ENCODE measurements at places on chromosomes 1 and 21.

- no peak for DNase-seq
These were observed 37.9 kb upstream of the PDC start for GRCh38 chr1:186498695-186499389.

DNA sequence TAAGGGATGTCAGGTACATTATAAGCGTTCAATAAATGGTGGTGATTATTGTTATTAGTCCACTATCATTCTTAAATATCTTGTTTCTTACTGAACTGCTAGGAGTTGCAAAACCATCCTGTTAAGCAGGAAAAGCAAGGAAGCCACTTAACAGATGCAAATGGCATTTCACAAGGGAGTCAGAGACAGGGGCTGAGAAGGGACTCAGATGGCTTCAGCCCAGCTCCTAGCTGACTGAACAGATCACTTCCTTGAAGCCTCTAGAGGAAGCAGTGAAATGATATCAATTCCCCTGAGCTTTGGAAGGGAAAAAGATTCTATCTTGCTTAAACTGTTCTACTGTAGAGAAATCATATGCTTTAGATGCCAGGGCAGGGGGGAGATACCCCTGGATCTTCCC lies 151.5 kb downstream of the ST6GALNAC5 start:
- DNase-seq, result no peak

- DNase-seq, result no peak
These were observed 57.5 kb downstream of the ENAH start for GRCh38 chr1:225595452-225595851.

DNA sequence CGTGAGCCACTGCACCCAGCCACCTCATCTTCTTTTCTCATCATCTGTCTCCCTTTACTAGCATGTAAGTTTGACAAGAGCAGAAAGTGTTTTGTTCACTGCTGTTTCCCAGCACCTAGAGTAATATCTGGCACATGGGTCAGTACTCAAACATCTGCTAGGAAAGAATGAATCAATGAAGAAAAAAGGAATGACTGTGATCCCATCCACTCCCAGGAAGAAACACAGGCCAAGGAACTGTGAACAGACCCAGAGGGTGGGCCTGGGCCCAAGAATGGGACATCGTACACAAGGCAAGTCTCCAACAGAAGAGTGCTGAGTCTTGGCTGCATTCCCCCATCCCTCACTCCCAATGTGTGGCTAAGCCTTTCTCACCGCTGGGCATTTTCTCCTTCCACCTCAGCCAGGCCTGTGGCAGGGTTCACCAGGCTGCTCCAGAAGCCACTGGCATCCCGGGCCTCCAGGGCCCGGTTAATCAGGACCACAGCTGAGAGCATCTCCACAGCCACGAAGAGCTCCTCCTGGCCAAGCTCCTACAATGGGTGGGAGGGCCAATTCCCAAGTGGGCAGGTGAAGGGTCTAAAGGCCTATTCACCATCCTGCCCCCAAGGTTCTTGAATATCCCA lies 18.4 kb downstream of the IQGAP3 start:
- DNase-seq, result no peak

DNA sequence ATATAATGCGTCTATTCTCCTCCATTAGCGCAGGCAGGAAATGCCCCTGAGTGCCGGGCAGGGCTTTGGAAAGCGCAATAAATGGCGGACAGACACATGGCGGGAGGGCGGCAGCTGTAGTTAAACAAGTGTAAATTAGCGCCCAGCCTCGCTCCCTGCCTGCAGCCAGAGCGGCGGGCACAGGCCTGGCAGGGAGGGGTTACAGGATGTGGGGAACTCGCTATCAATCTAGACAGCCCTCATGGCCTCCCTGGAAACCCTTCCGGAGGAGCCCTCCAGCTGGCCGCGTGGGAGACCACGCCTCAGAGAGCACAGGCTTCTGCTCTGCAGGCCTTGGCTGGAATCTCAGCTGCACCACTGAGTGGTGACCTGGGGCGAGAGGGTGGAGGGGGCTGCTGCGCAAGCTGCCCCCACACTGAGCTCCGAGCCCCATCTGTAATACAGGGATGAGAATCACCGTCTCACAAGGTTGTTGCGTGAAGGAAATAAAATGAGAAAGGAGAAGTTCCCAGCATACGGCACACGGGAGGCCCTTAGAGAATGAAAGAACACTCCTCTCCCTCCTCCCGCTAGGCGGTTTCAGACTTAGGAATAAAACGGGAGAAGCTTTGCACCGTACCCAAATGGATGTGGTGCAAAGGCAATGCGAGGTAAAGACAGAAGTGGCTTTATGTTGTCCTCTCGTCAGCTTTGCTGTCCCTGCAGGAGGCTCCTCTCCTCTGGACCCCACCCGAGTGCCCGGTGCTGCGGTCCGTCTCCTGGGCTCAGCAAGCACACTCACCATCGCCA lies 167.2 kb upstream of the POU3F1 start:
- DNase-seq, result no peak
